ENCODE measurements at places on chromosomes 7 and 10.

- H3K27ac ChIP-seq = no peak overlapping the region
- DNase-seq = no peak
- H3K27me3 ChIP-seq = no peaks in the 10 kb centered on the region
- peaks cover 33% of the 10 kb centered on the region for H3K4me1 ChIP-seq
- H3K36me3 ChIP-seq = peaks cover 54% of the 10 kb centered on the region
Measured at GRCh38 chr10:6102128-6102527, 13.3 kb downstream of the RBM17 start.

- no peaks in the 10 kb centered on the region for H3K27me3 ChIP-seq
- H3K4me1 ChIP-seq = peaks cover 3% of the 10 kb centered on the region
- no peak for DNase-seq
- H3K27ac ChIP-seq = no peak overlapping the region
Measured at GRCh38 chr10:101444058-101444898, 90.3 kb downstream of the BTRC start.

DNA sequence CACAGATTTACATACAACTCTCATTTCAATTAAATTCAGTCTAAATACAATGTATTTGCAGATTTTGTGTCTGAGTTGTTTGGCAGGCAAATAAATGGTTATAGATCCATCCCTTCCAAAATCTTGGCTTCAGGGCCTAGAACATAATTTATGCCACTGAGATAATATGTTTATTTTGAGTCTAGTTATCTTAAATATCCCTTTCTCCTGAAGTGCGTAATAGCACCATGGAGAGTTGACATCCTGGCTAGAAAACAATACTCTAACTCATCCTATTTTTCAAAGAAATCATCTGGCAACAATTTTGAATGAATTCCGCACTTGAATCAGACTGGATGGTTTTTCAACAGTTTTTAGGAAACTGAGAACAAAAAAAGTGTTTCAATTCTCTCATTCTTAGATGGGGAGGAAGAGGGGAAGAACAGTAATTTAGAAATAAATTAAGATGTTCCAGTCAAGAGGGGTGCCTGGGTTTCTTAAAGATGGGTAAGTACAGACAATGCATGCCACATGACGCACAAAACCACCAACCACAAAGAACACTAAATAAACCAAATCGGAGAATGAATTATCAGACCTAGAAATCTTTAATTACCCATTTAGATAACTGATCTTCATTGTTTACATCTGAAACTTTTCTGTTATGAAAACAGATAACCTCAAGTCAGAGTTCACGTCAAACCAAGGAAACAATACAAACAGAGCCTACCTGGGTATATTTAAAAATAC, 228.7 kb upstream of the PTN start:
- H3K4me1 ChIP-seq = no peaks in the 10 kb centered on the region
- H3K4me3 ChIP-seq = no peak overlapping the region
- no peak for DNase-seq
- H3K27me3 ChIP-seq = no peaks in the 10 kb centered on the region
- no peaks in the 10 kb centered on the region for H3K36me3 ChIP-seq

DNA sequence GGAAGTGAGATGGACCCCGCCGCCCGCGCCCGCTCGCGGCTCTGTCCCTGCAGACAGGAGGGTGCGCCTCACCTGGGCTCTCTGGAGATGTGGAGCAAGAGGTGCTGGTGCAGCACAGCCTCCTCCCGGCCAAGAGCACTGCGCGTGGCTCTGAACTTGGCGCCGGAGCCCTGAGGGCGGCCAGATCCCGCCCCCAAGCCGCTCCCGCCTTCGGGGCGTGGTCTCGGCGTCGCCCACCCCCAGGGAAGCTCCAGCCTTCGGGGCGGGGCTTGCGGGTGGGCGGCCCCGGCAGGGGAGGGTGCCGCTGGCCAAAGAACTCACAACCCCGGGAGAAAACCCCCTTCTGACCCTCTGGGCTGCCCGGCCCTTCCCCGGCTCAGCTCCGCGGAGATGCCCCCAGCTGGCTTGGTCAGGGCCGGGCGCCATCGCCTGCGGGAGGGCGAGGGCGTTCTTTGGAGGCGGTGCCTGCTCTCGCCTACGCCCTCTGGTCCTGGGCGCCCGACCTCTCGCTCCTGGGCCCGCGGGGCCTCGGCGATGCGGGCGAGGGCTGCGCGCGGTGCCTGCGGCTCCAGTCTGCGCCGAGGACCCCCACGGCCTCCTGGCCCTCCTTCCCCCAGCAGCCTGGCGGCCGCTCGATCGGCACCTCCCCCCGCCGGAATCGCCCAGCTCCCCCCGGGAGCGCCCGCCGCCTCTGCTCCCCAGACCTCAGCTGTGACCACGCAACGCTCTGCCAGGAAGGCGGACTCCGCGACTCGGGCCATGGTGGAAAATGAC, at the start of gene ZNF488:
Gene ZNF488, minus strand, starts transcription at position 146 of the 774 bp plus-strand sequence. CDS start 15,464 bp downstream, outside the sequence.
- peak within 1 kb of the TSS; percentile 86 for H3K4me3 ChIP-seq
- H3K27me3 ChIP-seq = peaks cover 55% of the 10 kb centered on the region
- H3K27ac ChIP-seq = peak within 1 kb of the TSS; percentile 2
- peaks cover 25% of the 10 kb centered on the region for H3K4me1 ChIP-seq
- no peaks in the 10 kb centered on the region for H3K36me3 ChIP-seq

GRCh38 chr7:158301207-158301606, 286.4 kb downstream of the PTPRN2 start:
- no peaks in the 10 kb centered on the region for H3K27me3 ChIP-seq
- no peaks in the 10 kb centered on the region for H3K4me1 ChIP-seq

DNA sequence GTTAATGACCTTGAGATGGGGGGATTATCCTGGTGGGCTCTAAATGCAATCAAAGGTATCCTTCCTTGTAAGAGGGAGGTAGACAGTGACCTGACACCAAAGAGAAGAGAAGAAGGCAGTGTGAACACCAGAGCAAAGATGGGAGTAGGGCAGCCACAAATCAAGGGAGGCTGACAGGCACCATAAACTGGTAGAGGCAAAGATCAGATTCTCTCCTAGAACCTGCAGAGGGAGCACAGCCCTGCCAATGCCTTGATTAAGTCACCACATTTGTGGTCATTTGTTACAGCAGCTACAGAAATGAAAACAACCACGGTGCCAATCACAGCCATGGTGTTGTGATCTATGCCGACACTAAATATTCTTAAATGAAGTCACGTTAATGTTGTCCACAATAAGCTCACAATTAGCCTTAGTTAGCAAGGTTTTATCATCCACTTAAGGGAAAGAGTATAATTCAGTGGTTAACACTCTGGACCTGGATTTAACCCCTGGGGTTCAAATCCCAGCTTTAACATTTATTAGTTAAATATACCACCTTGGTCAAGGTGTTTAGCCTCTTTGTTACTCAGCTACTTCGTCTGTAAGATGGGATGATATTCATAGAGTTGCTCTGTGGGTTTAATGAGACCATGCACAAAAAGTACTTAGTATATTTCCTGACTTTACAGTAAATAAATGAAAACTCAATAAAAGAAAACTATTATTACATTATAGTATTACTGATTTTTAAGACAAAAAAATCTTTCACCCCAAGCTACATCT, 70.8 kb downstream of the SGMS1 start:
- DNase-seq = peak; percentile 29
- peaks cover 6% of the 10 kb centered on the region for H3K36me3 ChIP-seq
- peaks cover 5% of the 10 kb centered on the region for H3K4me1 ChIP-seq
- no peak overlapping the region for H3K4me3 ChIP-seq
- no peaks in the 10 kb centered on the region for H3K27me3 ChIP-seq

- no peaks in the 10 kb centered on the region for H3K36me3 ChIP-seq
- H3K4me3 ChIP-seq = no peak overlapping the region
- no peaks in the 10 kb centered on the region for H3K4me1 ChIP-seq
- H3K27ac ChIP-seq = no peak overlapping the region
Measured at GRCh38 chr10:122264436-122264835, 6.7 kb upstream of the BTBD16 start.

DNA sequence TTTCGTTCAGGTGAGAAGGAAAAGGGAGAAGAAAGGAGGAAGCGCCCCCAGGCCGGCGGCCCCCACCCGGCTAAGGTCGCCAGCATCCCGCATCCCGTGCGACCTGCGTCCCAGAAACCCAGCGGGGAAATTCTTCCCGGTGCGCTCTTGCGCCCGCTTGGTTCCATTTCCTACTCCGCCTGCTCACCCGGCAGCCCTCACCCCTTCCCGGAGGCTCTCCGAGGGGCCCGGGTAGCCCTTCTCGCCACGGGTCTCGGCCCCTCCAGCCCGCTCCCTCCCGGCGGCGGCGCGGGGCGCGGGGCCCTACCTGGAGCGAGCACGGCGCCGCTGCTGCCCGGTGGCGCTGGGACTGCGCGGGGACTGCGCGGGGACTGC, at the start of gene PRKCQ:
Gene PRKCQ, minus strand, starts transcription at position 373 of the 375 bp plus-strand sequence. CDS start 65,141 bp downstream, outside the sequence.
- peaks cover 61% of the 10 kb centered on the region for H3K4me1 ChIP-seq
- H3K36me3 ChIP-seq = peaks cover 72% of the 10 kb centered on the region
- no peak for DNase-seq
- H3K27me3 ChIP-seq = no peaks in the 10 kb centered on the region
- H3K4me3 ChIP-seq = peak within 1 kb of the TSS; percentile 92

GRCh38 chr7:123770378-123770777, 21.6 kb upstream of the WASL start:
- H3K36me3 ChIP-seq = no peaks in the 10 kb centered on the region
- no peak for DNase-seq
- H3K27ac ChIP-seq = no peak overlapping the region

- no peaks in the 10 kb centered on the region for H3K27me3 ChIP-seq
- H3K4me1 ChIP-seq = no peaks in the 10 kb centered on the region
- DNase-seq = no peak
- H3K36me3 ChIP-seq = no peaks in the 10 kb centered on the region
- no peak overlapping the region for H3K27ac ChIP-seq
Measured at GRCh38 chr7:80725181-80725611, 86.8 kb downstream of the CD36 start.

- DNase-seq = no peak
- H3K27ac ChIP-seq = no peak overlapping the region
- H3K27me3 ChIP-seq = no peaks in the 10 kb centered on the region
- no peak overlapping the region for H3K4me3 ChIP-seq
Measured at GRCh38 chr7:99531354-99531765, 20.6 kb downstream of the FAM200A start.

GRCh38 chr7:94452239-94452638, 57.4 kb upstream of the CASD1 start:
- H3K4me1 ChIP-seq = no peaks in the 10 kb centered on the region
- DNase-seq = no peak
- H3K4me3 ChIP-seq = no peak overlapping the region
- H3K27ac ChIP-seq = no peak overlapping the region
- H3K27me3 ChIP-seq = peaks cover 1% of the 10 kb centered on the region
- H3K36me3 ChIP-seq = no peaks in the 10 kb centered on the region

- H3K4me1 ChIP-seq = peaks cover 44% of the 10 kb centered on the region
- peak; percentile 58 for DNase-seq
- H3K4me3 ChIP-seq = peak overlapping the region; percentile 57
- no peaks in the 10 kb centered on the region for H3K27me3 ChIP-seq
Measured at GRCh38 chr10:100370714-100371481, 23.9 kb downstream of the SCD start.

DNA sequence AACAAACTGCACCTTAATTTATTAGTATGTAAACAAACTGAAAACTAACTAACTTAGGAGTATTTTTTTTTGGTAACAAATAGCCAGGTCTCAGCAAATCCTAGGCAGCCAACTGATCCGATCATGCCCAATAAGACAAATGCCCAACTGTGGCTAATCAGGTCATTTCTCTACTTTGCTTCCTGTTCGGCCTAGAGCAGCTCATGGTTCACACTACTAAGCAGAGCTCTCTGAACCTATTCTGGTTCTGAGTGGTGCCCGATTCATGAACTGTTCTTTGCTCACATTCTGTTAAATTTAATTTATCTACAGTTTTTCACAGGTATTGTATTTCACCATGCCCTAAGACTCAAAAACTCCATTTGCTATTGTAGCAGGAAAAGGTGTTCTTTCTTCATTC, 55.1 kb downstream of the CCDC3 start:
- H3K27me3 ChIP-seq = no peaks in the 10 kb centered on the region
- H3K36me3 ChIP-seq = no peaks in the 10 kb centered on the region
- no peaks in the 10 kb centered on the region for H3K4me1 ChIP-seq
- DNase-seq = no peak

- no peak for DNase-seq
- H3K36me3 ChIP-seq = no peaks in the 10 kb centered on the region
- no peaks in the 10 kb centered on the region for H3K4me1 ChIP-seq
- H3K27ac ChIP-seq = no peak overlapping the region
Measured at GRCh38 chr7:132683896-132684690, 107.8 kb upstream of the PLXNA4 start.

Data from activated CD4-positive, alpha-beta T cell treated with anti-CD3 and anti-CD28 coated beads, Interleukin-2, amount 10 ng/mL, durations not matched to agents 7 days and 5 days (primary cell).